WTC11 (cell line): ENCODE measurements at places on chromosomes 2 and 18.

DNA sequence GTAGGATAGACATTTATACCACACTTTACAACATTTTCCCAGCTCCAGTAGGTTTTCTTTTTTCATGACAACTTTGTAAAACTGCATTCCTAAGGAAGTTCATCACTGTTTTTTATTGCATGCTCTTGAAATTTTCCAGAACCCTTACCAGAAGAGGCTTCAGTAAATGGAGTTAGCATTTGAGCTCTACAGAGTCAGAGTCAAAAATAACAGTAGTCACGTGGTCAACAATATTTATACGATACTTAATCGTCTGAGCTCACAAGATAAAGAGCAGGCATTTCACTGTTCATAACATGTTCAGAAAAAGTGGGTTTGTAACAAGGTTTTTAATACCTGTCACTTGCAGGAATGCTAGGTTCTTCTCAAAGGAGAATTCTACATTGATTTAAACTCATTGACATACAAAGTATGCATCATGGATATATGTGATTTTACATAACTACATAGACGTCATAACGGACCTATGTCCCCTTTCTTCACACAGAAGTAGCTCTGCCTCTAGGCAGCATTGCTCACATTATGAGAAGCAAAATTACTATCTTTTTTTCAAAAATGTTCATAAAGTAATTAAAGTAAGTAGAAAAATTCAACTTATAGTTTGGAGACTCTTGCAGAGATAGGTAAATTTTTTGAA, 187.0 kb upstream of the COL3A1 start:
- no peak for DNase-seq

- DNase-seq, result no peak
These were observed 101.9 kb downstream of the TNS1 start for GRCh38 chr2:217900780-217901360.

GRCh38 chr2:8987410-8987809, 16.1 kb downstream of the MBOAT2 start:
- no peak for DNase-seq

GRCh38 chr2:64612575-64613195, 41.0 kb downstream of the SERTAD2 start:
- DNase-seq, result no peak

DNA sequence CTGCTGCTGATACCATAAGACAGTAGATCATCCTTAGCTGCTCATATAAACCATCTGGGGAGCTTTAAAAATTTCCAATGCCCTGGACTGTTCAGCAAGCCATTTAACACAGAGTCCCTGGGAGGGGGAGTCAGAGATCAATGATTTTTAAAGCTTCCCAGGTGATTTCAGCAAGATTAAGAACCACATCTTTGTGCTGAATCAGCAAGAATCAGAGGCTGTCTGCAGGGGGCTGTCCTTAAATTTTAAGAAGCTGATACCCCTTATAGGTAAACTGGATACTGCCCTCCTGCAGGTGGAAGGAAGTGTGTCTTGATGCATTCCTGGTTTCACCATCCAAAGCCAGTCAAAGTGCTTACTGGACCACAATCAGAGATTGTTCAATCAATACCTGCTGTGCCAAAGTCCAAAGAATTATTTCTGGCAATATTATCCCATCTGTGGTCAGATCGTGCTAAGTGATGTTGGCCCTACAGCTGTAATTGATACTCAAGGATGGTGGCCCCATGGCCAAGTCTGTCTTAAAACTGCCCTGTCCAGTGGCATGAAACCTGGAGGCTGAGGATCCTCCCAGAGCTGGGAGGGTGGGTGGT, 72.2 kb downstream of the BCL2L11 start:
- no peak for DNase-seq

GRCh38 chr2:78876316-78876688, 149.2 kb upstream of the REG3G start:
- no peak for DNase-seq
